Stimulated activated CD8-positive, alpha-beta memory T cell treated with anti-CD3 and anti-CD28 coated beads, Interleukin-7, amount 100 ng/mL, for 1 hour (primary cell): ENCODE measurements at places on chromosomes 16 and 17.
A peak's percentile ranks its signal among the peaks of the same experiment; 100 is the strongest.

- no peak for DNase-seq
Observed at GRCh38 chr17:35708149-35708548, 23.3 kb upstream of the RASL10B start.

DNA sequence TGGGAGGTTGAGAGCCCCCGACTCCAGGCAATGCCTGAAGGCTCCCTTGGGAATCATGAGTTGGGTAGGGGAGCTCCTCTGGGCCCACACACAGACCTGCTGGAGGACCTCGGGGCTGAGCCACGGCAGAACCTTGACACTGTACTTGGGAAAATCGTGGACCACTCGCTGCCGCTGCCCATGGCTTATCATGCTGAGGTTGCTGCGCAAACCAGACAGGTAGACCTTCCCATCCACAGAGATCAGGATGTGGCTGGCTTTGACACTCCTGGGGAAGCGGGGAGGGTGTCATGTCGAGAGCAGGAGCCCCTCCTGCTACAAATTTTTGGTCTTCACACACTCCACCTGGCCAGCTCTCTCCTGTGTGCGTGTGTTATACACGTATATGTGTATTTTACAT lies 7.2 kb upstream of the LIMD2 start:
- no peak for DNase-seq

GRCh38 chr17:77129568-77130301 lies 11.0 kb upstream of the SEC14L1 start:
- DNase-seq, result no peak

- no peak for DNase-seq
Observed at GRCh38 chr16:85546585-85547447, 66.3 kb upstream of the GSE1 start.

GRCh38 chr16:46885960-46886763 lies 2.0 kb downstream of the GPT2 start:
- no peak for DNase-seq

DNA sequence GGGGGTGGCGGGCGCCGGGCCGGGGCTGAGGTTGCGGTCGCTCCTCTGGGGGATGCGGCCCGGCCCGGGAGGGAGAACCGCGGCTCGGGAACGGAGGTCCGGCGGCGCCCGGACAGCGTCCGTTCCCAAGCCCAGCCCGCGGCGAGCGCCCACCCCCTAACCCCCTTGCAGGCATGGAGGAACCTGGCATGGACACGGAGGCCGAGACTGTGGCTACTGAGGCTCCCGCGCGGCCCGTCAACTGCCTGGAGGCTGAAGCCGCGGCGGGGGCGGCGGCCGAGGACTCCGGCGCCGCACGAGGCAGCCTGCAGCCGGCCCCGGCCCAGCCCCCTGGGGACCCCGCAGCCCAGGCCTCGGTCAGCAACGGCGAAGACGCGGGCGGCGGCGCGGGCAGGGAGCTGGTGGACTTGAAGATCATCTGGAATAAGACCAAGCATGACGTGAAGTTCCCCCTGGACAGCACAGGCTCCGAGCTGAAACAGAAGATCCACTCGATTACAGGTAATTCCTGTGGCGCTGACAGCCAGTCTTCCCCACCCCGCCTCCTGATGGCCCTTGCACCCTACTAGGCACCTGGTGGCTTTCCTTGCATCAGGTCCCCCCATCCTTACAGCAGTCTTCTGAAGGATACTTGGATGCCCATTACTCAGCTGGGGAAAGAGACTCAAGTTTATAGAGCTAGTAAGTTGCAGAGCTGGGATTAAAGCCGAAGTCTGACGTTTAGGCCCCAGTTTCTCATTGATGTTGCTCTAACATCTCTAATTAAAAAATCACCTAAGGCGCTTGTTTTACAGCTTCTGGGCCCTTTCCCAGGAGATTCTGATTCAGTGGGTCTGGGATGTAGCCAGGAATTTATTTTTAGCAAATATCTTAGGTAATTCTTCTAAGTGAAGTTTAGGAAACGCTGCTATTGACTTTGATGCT lies 514 bp downstream of the UBFD1 start:
- no peak for DNase-seq

DNA sequence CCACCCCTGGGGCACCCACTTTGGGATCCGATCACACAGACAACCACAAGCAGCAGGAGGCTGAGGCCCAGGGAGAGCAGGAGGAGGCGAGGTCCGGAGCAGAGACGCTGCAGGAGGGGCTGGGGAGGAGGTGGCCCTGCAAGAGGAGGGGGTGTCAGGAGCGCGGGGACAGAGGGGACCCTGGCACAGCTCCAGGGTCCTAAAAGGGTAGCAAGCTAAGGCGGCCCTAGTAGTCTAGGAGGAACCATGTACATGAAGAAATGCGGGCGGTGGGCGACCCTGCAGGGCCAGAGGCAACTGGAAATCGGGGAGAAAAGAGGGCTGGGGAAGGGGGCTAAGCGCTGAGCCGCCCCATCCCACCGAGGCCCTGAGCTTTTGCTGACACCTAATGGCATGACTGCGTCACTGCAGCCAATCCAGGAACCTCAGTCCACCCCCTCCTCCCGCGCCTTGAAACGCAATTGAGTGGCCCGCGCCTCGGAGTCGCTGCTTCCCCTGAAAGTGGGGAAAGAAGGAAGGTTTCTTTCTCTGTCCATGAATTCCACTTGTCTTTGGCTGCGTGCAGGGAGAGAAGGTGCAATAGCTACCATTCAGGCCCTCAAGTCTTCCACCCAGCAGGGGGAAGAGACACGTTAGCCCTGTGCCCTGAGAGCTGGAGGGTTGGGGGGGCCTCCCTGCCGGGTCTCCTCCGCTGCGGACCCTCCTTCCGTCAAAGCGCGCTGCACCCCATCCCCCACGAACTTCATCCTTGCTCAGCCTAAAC lies 1.8 kb downstream of the ASGR1 start:
- DNase-seq, result peak; percentile 25

- no peak for DNase-seq
Observed at GRCh38 chr17:19487024-19487600, 46.5 kb upstream of the SLC47A1 start.
